ENCODE measurements at places on chromosomes 11 and 22.
A peak's percentile ranks its signal among the peaks of the same experiment; 100 is the strongest.

DNA sequence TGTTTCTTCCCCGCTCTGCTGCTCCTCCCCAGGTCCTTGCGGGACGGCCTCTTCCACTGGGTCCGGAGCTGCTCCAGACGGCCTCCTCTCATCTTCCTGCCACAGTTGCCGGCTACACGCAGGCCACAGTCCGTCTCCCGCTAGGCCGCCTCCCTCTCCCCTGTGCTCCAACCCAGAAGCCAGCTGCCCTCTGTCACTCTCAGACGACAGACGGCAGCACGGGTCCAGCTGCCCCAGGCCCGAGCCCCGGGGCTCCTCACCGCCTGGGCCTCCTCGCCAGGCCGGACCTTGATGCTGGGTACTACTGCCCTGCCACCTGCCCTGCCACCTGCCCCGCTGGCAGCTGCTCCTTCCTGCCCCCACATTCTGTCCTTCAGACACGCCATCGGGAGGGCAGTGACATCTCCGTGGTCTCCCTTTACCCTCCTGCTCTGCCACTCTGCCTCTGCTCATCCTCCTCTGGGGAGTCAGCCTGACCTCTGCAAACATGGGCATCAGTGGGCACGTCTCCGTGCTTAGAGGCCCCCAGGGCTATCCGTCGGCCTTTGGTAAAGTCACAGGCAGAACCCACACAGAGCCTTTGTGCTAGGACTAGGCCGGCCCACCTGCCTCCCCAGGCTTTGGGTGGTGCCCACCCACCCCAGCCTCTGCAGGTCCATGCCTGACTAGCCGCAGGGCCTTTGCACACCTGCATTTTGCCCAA is 43.1 kb upstream of the TH start:
- DNase-seq: peak; percentile 47

- no peak for DNase-seq
Measured at GRCh38 chr11:81673001-81673400, 1060.7 kb downstream of the FAM181B start.

GRCh38 chr11:33906484-33907186 is 14.8 kb upstream of the LMO2 start:
- DNase-seq: no peak

GRCh38 chr11:126341760-126342161 is 13.7 kb upstream of the ST3GAL4 start:
- peak; percentile 23 for DNase-seq

- DNase-seq: no peak
Measured at GRCh38 chr11:44574610-44575287, 9.3 kb downstream of the CD82 start.

GRCh38 chr11:121873766-121874165 is 242.2 kb downstream of the BLID start:
- no peak for DNase-seq

DNA sequence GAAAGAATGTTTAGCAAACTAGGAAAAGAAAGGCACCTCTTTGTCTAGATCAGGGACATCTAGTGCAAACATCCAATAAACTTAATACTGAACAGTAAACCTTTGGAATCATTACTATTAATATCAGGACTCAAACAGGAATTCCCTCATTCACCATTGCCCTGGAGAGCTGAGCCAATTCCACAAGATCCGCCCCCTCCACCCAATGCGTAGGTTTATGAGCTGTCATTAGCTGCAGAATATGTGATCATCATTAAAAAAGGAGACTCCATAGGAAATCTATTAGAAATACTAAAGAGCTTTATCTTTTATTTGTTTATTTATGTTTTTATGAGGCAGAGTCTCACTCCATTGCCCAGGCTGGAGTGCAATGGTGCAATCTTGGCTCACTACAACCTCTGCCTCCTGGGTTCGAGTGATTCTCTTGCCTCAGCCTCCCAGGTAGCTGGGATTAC is 5.5 kb downstream of the IL17REL start:
- DNase-seq: no peak

GRCh38 chr11:59427068-59427382 is 812 bp upstream of the OR5A2 start:
- no peak for DNase-seq

DNA sequence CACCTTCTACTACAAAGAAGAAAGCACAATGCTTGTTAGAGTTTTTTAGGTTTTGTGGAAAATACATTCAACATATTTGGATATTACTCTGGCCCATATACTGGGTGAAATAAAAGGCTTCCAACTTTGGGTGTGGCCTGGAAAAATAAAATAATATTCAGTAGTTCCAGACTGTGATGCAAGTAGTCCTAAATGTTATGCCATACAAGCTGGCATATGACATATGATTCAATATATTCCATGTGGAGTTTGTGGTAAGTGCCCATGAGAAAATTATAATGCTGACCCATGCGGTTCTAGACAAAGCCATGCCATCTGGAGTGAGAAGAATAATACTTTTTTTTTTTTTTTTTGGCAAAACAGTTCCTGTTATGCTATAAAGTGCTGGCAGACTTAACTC is 683.3 kb downstream of the LUZP2 start:
- DNase-seq: no peak

- DNase-seq: no peak
Measured at GRCh38 chr11:15770798-15771414, 585.4 kb downstream of the SOX6 start.

- no peak for DNase-seq
Measured at GRCh38 chr11:92702805-92703448, 266.5 kb upstream of the MTNR1B start.

GRCh38 chr11:111435046-111435698 is 56.1 kb upstream of the POU2AF1 start:
- no peak for DNase-seq

DNA sequence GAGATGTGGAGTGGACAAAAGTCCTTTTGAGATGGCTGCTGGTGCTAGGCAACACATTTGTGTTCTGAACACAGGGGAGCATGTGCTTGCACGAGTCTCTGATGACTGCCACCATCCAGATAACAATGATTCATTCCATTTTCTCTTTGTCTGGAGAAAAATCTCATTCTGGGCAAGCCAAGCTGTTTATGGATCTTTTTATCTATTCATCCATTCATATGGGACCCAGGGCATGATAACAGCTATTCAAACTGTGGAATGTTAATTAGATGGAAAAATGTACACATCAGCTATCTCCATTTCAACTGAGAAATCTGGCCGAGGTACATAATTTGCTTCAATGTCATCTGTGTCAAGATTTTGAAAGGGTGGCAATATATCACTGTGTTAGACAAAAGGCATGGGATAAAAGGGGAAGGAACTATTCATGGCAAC is 117.5 kb upstream of the ZBED5 start:
- DNase-seq: no peak

GRCh38 chr11:61955422-61956135 is 5.4 kb downstream of the BEST1 start:
- no peak for DNase-seq

DNA sequence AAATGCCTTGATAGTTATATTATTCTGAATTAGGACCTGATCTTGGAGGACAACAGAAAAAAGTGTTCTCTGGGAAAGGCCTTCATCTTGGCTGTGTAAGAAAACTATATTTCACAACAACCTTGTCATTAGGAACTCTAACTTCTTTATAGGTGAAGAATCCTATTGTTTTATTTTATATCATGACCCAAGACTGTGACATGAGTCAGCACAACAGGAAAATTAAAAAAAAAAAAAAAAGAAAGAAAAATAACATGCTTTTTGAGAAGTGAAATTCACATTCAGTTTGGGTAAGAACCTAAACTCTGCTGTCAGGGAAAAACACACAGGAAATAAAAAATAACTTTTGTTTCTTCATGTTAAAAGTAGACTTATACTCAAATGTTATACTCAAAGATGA is 11.7 kb upstream of the FOLR2 start:
- DNase-seq: no peak

GRCh38 chr11:1717745-1718144 is 20.8 kb downstream of the KRTAP5-6 start:
- no peak for DNase-seq

- DNase-seq: no peak
Measured at GRCh38 chr22:47421846-47422245, 659.4 kb downstream of the TBC1D22A start.

GRCh38 chr11:12286606-12287005 is 90.8 kb upstream of the PARVA start:
- DNase-seq: no peak

DNA sequence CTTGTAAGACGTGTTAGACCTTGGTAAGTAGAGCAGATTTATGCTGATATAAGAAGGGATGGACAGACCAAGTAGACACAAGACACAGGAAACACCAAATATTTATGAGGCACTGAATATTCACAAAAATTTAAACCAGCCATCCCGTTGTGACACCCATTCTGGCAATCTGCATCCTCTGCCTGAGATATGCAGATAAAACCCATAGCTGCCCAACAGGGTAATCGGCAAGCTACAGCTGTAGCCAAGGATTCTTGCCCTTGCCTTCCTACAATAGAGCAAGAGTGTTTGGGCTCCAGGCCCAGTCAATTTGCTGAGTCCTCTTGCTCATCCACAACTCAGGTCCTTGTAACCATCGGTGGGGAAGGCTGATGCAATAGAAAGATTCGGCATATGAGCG is 18.5 kb upstream of the MPZL2 start:
- DNase-seq: no peak

DNA sequence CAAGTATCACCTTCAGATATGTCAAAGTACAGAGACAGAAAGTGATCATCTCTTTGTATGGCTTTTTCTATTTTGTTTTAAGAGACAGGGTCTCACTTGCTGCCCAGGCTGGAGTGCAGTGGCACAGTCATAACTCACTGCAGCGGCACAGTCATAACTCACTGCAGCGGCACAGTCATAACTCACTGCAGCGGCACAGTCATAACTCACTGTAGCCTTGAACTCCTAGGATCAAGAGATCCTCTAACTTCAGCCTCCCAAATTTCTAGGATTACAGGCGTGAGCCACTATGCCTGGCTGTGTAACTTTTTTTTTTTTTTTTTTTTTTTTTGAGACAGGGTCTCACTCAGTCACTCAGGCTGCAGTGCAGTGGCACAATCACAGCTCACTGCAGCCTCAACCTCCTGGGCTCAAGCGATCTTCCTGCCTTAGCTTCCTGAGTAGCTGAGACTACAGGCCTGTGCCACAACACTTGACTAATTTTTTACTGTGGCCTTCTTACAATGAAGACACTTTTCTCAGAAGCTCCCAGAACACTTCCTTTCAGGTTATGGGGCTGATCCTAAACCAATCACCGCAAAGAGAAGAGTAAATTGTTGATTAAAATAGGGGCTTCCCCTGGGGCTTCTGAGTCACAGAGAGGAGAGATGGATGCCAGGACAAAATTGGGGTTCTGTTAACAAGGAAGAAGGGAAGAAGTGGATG is 9.0 kb upstream of the HIKESHI start:
- DNase-seq: no peak

DNA sequence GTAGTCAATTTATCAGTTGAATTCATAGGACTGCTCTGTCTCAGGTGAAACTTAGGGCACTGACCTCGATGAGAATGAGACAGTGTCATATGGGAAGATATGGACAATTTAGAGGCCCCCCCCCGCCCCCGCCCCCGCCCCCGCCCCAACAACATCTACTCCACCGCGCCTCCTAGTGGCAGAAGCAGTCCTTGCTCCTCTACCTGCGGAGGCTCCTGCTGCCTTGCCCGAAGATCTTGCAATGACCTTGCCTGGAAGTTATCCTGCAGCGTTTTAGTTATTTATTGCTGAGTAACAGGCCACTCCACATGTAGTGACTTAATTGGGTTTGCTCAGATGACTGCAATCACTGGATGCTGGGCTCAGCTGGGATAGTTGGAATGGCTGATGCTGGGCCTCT is 15.2 kb downstream of the SERPINH1 start:
- no peak for DNase-seq

- no peak for DNase-seq
Measured at GRCh38 chr11:101686514-101686913, 102.7 kb upstream of the TRPC6 start.

DNA sequence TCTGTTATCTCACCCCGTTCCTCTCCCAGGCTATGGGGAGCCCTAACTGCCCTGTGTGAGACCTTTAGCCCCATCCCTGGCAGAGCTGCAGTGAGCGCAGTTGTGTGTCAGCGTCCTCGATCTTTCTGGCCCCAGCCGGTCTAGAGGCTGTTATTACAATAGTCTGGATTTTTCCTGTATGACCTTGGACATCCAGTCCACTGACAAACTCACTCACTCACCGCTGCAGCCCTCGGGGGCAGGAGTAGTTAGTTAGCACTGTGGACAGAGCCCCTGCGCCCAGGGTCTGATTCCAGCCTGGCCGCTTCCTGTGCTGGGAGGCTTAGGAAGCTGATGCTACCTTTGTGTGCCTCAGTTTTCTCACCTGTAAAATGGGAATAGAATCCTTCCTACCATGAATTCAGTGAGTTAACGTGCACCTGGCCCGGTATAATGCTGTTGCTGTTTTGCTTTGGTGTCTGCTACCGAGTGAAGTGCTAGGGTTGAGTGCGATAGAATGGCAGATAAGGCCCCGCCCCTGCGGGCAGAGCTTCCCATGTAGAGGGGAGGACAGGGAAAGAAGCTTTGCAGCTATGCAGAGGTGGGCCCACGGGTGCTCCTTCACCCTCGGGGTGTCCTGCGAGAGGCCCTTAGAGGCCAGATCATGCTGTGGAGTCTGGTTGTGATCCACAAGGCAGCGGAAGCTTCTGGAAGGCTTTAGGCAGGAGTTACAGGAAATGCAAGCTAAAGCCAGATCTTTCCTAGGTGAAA is 3.0 kb downstream of the LRP5 start:
- DNase-seq: no peak

DNA sequence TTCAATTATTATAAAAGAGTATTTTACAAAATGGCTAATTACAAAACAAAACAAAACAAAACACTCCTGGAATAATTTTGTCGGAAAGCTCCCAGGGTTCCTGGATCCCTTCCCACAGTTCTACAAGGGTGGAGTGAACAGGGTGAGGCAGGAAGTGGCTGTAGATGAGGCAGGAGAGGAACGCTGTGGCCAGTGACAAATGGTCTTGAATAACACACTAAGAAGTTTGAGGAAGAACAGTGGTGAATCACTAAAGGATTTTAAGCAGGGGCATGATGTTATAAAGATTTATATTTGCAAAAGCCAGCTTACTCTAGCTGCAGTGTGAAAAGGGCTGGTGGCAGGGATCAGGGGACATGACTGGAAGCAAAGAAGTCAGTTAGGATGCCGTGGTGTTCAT is 33.8 kb upstream of the APOA1 start:
- DNase-seq: no peak

- DNase-seq: no peak
Measured at GRCh38 chr22:50490531-50491308, 4.1 kb downstream of the MIOX start.

- peak; percentile 90 for DNase-seq
Measured at GRCh38 chr22:42743501-42743991, 22.9 kb upstream of the A4GALT start.

GRCh38 chr11:66686100-66686785 is 8.6 kb upstream of the RBM4B start:
- no peak for DNase-seq

DNA sequence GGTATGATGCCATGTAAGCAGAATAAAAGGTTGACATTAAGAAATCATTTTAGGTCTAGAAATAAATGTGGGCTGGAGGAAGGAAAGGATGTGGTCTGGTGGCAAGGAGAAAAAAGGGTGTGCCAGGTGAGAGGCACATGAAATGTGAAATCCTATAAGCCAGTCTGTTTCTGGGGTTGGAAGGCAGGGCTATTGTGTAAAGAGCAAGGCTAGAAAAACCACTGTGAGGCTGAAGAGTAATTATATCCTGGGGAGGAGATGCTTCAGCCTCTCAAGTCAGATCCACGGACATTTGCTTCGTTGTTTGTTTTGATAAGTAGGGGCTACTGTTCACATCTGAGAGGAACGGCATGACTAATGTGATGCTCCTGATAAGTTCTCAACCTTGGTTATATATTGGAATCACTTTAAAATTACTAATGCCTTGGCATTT is 77.5 kb upstream of the CTSC start:
- no peak for DNase-seq

All from left hindlimb (tissue), 1 donor.